ELF-1 (cell line): ENCODE measurements at places on chromosomes 4 and X.
A peak's percentile ranks its signal among the peaks of the same experiment; 100 is the strongest.

DNA sequence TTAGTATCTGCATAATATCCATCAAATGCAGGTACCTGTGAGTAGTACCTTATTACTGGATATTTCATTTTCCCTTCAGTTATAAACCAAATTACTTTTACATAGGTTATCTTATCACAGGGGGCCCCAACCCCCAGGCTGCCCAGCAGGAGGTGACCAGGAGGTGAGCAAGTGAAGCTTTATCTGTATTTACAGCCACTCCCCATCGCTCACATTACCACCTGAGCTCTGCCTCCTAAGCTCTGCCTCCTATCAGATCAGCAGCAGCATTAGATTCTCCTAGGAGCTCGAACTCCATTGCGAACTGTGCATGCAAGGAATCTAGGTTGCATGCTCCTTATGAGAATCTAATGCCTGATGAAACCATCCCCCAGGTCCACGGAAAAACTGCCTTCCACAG lies 6.3 kb downstream of the PRSS12 start:
- no peak for DNase-seq

- no peak for DNase-seq
Observed at GRCh38 chr4:179750374-179750773, 2308.1 kb upstream of the AGA start.

- no peak for DNase-seq
Observed at GRCh38 chr4:152321398-152321797, 214.5 kb downstream of the FBXW7 start.

- no peak for DNase-seq
Observed at GRCh38 chr4:176052744-176053143, 12.9 kb upstream of the WDR17 start.

DNA sequence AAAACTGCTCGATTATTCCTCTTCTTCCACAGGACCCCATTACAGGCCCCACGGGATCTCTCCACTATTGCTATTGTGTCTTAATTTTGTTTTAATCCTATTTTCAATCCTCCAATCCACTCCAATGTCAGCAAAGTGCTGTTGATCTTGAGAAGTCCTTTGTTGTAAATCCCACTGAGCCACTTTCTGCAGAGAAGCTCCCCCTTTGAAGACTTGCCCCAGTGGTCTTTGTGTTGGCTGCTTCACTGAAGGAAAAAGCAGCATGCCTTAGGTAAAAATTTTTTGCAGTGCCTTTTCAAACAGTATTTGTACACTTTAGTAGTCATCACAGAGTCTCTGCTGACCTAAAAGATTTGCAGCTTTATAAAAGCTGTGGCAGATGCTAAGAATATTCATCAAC lies 252.0 kb upstream of the SLC7A11 start:
- no peak for DNase-seq

GRCh38 chrX:129732857-129733256 lies 5.9 kb upstream of the XPNPEP2 start:
- no peak for DNase-seq

DNA sequence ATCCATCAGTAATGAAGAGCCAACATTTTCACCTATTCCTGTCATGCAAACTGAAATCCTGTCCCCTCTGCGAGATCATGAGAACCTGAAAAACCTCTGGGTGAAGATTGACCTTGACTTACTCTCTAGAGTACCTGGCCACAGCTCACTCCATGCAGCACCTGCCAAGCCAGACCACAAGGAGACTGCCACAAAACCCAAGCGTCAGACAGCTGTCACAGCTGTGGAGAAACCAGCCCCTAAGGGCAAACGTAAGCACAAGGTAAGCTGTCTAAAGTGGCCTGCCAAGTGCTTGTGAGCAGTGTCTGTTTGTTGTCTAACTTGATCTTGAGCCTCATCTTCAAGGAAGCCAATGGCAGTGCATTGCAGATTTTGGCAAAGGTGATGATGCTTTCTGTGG lies 455.9 kb downstream of the AFF2 start:
- no peak for DNase-seq

DNA sequence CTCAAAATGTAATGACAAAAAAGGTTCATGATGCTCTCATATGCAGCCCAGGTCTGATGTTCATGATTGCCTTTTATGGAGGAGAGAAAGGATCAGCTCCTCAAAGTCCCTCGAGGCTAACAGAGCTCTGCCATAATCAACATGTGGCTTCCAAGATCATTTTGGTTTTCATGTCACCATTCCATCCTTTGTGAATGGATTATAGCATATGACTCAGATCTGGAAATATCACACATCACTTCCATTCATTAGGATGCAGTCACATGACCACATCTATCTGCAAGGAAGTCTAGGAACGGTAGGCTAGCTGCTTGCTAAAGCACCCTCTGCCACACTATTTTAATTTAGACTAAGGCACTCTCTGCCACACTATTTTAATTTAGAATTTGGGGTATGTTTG lies 77.6 kb downstream of the COX18 start:
- DNase-seq, result no peak

DNA sequence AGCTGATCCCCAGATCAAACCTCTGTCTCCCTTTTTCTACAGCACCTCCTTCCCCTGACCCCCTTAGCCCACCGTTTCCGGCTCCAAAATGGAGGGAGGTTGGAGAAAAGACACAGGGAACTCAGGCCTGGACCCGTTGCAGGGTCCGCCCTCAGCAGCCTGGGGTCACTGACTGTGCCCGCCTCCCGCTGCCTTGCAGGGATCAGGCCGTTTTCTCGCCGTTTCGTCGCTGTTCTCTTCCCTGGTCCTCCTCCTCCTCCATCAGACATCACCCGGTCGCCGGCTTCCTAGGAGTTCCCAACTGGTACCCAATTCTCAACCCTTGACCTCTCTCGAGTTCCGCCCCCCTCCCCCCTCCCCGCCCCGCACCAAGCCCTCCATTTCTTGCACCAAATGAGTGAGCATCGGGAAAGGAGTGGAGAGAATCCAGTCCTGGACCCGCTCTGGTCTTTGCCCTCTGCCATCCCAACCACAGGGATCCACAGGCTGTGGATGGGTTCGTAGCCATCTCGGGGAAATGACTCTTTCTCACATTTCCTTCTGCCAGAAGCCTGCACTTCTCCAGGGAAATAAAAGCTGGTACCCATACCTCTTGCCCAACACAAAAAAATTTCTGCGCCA lies 493 bp downstream of the TCEAL5 start:
- DNase-seq, result no peak

GRCh38 chrX:151538190-151539122 lies 25.0 kb upstream of the PASD1 start:
- no peak for DNase-seq

- no peak for DNase-seq
Observed at GRCh38 chr4:8238036-8238511, 31.5 kb upstream of the HTRA3 start.

DNA sequence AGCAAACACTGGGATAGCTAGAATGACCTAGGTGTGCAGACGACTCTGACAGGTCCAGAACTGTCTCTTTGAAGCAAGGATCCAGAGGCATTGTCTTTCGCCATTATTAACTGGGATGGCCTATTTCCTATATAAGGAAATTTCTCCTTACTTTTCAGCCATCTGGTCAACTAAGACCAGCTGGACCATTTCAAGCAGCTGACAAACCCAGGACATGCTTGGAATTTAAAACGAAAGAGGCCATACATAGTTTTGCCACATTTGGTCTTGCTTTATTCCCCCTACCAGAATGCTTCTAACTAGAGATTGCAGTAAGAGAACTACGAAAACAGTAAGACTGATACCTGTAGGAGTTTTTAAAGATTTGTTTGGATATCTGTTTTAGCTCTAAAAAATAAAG lies 87.0 kb downstream of the GLRA2 start:
- no peak for DNase-seq

DNA sequence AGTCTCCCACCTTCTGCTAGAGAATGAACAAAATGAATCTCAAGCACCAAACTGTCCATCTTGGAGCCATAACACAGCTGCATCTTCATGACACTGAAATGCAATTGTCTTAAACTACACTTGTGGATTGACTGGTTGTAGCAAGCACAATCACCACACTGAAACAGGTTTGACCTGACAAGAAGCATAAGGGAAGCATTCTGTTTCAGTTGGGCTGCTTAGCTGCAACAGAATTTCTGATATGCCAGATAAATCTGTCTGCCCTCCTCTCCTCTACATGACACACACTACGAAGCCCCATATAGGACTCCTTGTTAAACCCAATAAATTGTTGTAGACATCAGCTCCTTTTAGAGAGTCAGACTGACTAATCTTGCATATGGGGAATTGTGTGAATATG lies 101.8 kb upstream of the NPY2R start:
- DNase-seq, result no peak

DNA sequence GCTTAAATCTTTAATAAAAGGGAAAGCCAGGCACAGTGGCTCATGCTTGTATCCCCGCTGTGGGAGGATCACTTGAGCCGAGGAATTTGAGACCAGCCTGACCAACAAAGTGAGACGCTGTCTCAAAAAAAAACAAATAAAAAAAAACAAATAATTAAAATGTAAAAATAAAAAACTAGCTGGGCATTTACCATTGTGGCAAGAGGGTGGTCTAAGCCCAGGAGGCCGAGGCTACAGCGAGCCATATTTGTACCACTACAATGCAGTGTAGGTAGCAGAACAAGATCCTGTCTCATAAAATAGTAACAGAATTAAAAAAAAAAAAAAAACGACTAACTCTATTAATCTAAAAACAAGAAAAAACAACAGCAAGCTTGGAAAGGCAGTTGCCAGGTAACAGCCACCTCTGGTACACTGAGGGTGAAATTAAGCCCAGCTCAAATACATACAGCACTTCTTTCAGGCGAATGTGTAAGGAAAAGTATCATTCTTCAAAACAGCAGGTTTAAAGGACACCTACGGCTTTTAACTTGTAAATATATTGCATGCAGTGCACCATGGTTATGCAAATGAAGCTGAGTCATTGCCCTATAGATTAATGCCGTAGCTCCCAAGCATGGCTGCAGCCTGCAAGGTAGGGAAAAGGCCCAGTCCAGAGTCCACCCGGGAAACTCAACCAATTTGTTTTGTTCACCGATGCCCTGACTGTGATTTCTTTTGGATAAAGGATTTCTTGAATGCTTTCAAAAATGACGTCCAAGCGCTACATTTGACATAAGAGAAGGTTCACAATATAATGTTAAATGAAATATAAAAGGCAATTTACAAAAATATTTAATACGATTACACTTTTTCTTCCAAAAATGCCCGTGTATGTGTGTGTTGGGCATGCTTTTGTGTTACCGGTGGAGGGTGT lies 14.5 kb upstream of the TXLNG start:
- DNase-seq, result peak; percentile 92

GRCh38 chrX:9318766-9319165 lies 146.1 kb upstream of the TBL1X start:
- DNase-seq, result no peak

- DNase-seq, result no peak
Observed at GRCh38 chr4:128163177-128164117, 102.3 kb downstream of the LARP1B start.

GRCh38 chr4:4990857-4991540 lies 28.3 kb downstream of the CYTL1 start:
- DNase-seq, result peak; percentile 73

DNA sequence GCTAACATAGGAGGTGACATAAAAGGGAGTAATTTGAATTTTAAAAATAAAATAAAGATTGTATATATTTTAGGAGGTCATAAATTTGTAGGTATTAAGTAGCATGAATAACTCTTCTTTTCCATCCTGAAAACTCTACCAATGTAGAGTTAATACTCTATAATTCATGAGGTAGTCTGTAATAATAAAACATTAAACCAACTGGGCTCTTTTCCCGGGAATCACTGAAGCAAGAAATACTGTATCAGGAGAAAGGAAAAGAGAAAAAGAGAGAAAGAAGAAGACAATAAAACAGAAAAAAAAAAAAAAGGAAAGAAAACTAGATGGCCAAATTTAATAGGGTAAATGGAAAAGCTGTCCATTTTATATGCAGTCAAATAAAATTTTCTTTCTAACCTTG lies 984.4 kb downstream of the CCSER1 start:
- DNase-seq, result no peak

- no peak for DNase-seq
Observed at GRCh38 chr4:41373221-41373620, 116.5 kb downstream of the UCHL1 start.

DNA sequence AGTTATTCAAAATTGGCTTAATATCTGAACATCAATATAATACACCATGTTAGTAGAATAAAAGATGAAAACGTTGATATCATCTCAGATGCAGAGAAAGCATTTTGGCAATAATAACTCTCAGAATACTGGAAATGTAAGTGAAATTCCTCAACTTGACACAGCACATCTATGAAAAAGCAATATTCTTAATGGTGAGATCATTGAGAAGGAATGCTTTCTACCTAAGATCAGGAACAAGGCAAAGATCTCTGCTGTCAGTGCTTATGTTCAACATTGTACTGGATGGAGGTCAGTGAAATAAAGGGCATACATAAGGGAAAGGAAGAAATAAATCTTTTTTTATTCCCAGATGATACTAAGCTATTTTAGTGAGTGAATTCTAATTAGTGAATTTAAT lies 40.6 kb downstream of the MRPL1 start:
- DNase-seq, result no peak

DNA sequence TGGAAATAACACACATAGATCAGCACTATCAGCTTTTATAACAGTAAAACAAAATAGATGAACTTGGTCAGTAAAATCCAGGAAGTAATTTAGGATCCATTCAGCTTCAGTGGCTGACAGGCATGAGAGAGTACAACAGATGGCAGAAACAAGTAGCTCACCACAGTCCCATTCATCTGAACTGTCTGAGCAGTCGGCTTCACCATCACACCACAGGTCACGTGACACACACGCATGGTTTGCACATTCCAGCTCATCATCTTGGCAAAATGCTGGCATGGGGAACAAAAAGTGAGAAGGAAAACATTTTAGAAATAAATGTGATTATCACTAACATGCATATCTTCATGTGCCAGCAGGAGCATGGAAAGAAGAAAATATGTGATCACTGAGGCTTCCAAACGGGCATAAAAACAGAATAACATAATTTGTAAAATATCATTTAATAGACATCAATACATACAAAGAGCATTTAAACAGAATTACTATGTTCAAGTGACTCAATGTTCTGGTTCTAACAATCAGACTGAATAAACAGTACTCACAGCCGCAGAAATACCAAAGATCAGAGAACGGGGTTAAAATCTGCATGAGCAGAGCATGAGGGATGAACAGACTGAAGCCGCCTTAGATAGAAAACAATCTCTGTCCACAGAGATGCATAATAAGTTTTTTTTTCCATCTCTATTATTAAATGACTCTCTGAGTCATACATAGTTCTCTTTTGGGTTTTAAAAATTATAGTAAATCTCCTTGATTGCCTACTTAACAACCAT lies 158.1 kb downstream of the ATP10D start:
- DNase-seq, result no peak

- DNase-seq, result no peak
Observed at GRCh38 chrX:153029162-153029561, 27.1 kb upstream of the PNMA3 start.
